Fibroblast of gingiva (primary cell): ENCODE measurements at places on chromosomes 11 and 22.

- DNase-seq: no peak
These were observed 87.2 kb downstream of the RELT start for GRCh38 chr11:73463359-73463758.

- no peak for DNase-seq
These were observed 260.8 kb upstream of the POU2AF2 start for GRCh38 chr11:110984693-110985092.

DNA sequence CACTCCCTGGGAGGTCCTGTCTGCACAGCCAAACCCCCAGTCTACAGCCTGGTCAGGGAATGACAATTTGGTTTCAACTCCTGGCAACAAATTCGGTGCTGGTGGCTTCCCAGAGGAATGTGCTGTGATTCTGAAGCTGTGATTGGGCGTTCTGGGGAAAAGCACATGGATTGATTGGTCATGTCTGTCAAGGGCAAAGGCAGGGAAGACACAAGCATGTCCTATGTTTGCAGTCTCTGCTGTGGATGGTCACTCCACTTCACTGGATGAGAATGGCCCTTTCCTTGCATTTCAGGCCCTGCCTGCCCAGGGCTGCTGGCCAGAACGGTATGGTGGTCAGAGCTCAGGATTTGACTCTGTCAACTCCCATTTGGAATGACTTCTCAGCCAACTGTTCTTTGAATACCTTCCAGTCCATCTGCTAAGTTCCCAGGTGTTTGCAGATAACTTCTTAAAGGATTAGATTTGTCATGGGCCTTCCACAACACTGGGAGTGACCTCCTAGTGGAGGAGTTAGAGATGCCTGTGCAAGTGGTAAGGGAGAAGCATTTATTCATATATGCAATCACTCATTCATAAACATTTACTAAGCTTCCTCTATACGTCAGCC is 42.7 kb downstream of the SGSM1 start:
- no peak for DNase-seq

DNA sequence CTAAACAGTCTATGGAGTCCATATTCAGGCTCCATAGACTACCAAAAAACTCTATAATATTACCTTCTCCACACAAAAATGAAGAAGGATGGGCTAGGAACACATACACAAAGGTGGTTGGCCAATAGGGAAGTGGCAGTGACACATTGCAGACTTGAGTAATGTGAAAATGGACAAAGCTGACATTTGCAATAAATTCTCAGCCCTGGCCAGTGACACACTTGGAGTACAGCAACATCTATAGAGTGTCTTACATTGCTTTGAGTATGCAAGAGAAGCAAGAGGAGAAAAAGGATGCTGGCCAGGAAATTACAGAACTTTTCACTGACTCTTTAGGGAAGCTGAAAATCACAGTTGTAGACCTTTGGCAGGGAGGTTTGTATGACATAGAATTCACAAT is 7.3 kb upstream of the OR52W1 start:
- no peak for DNase-seq

DNA sequence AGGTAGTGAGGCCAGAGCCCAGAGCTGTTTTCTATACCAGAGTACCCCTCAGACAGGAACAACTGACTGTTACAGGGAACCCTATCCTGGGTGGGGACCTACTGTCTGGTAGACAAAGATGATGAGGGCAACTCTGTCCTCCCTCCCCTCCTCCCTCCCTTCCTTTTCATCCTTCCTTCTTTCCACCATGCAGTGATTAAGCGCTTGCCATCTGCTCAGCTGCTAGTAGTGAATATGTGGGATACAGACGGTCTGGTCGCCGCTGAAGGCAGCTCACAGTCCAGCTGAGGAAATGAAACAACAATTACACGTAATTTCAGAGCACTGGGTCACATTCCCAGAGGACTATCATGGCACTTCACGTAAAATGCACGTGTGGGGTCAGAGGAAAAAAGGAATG is 597.1 kb downstream of the BUD13 start:
- no peak for DNase-seq

DNA sequence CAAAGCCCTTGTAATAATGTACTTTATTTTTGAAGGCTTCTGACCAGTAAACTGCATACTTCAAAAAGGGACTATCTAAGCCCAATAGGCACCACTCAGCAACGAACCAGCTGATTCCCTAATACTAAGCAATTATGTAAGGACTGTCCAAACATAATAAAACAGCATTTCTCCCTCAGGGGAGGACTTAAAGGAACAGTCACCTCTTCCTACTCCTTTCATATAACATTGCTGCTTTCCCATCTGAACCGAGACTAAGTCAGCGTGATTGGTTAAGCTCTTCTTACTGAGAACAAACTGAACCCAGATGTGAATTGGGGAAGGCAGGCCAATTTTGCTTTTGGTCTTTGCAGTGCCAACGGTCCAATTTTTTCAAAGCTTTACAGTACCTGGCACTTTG is 420.0 kb downstream of the METTL15 start:
- DNase-seq: peak; percentile 55

- peak; percentile 55 for DNase-seq
These were observed 2.6 kb downstream of the TBC1D10A start for GRCh38 chr22:30324014-30324730.

GRCh38 chr11:120184946-120185705 is 25.7 kb upstream of the OAF start:
- DNase-seq: peak; percentile 25

GRCh38 chr11:120510406-120511115 is 987 bp upstream of the GRIK4 start:
- no peak for DNase-seq

GRCh38 chr11:125402435-125402834 is 93.6 kb downstream of the FEZ1 start:
- no peak for DNase-seq

GRCh38 chr22:24154826-24155225 is 26.5 kb upstream of the SUSD2 start:
- no peak for DNase-seq

DNA sequence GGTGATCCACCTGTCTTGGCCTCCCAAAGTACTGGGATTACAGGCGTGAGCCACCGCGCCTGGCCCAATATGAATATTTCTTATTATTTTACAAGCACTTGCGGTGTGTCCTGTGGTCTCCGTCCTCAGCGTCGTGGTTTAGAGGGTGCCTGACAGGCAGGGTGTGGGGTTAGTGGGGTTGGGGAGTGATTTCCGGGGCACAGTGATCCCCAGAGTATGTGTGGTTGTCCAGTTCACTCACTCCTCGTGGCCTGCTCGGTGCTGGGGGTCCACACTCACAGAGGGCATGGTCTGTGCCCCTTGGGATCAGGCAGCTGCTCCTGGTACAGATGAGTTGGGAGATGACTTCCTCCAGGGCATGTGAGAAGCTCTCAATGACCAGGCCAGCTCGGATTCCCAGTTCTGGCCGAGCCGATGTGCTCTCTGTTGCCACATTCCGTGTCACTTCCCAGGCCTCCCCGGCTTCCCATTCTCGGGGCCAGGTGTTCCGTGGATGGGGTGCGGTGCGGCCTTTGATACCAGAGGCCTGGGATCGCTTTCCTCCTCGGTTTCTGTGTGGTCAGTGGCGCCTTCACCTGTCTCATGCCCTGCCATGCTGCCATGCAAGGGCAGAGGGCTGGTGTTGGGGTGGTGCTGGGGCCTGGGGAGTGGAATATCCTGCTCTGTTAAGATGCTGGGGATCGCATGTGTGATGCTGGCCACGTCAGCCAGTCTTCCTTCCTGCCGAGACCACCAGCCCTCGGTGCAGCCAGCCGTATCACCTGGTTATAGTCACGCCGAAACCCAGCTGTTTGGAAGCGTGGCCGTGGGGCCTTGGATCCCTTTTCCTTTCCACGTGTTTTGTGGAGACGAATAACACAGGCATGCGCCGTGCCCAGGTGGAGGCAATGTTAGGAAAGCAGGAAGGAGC is 39.6 kb downstream of the PARVB start:
- DNase-seq: no peak

DNA sequence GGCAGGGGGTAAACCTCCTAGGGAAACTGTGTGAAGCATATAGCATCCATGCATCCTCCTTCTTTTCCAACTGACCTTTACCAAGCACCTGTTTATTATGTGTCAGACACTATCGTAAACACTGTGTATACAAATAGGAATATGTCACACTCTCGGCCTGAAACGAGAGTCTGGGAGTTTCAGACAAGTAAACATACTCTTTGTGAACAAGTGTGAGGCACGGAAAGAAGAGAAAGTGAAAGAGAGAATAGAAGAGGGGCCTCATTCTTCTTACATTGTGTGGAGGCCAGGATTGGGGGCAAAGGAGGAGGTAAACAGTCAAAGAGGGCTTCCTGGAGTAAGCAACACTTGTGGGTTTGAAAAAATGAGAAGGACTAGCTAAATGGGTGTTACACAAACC is 16.4 kb downstream of the CSNK2A3 start:
- no peak for DNase-seq

DNA sequence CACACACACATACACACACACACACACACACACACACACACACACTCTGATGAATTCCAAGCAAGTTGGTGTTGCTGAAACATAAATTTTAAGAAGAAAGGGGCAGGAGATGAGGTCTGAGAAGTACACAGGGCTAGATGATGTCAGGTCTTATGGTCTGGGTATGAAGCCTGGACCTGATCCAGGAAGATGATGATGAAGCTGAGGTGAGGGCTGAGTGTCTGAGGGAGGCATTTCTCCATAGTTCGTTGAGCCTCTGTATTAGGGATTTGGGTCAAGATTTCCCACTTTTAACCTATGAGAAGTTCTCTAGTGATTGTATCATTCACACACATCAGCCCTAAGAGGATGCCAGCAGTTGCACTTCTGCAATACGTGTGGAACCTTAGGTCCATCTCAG is 32.6 kb downstream of the KREMEN1 start:
- DNase-seq: no peak

DNA sequence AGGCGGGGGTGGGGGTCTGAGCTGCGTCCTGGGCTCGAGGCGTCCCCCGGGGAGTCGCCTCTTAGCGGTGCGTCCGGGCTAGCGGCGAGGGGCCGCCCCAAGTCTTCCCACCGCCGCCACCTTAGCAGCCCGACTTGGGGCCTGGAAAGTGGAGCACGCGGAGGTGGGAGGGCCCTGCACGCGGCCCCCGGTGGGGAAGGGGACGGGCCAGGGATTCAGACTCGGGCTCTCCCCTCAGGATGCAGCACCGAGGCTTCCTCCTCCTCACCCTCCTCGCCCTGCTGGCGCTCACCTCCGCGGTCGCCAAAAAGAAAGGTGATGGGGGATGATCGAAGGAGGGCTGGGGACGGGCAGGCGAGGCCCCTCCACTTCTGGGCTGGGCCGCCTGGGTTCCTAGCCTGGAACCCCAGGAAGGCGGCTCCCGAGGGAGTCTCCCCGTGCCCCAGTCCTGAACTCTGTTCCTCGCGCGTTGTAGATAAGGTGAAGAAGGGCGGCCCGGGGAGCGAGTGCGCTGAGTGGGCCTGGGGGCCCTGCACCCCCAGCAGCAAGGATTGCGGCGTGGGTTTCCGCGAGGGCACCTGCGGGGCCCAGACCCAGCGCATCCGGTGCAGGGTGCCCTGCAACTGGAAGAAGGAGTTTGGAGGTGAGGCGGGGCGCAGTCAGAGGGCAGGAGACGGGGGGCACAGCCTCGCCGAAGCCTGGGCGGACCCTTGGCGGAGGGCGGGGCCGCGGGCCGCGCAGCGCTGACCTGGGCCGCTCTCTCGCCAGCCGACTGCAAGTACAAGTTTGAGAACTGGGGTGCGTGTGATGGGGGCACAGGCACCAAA is 563 bp downstream of the MDK start:
- no peak for DNase-seq

- DNase-seq: no peak
These were observed 10.0 kb downstream of the BCL2L13 start for GRCh38 chr22:17648569-17648968.

GRCh38 chr22:37381489-37381888 is 45.8 kb downstream of the ELFN2 start:
- DNase-seq: no peak
